ENCODE measurements at places on chromosomes 5 and 9. TPM values are rescaled to one million over a fixed set of nuclear protein-coding genes. Genes with fewer than 3 reads are reported as not detected.

Gene SLC28A3
- total RNA-seq = not detected

GRCh38 chr5:82754759-82755158, 322.4 kb downstream of the TMEM167A start:
- no peaks in the 10 kb centered on the region for H3K27me3 ChIP-seq
- no peaks in the 10 kb centered on the region for H3K4me1 ChIP-seq
- no peak overlapping the region for H3K4me3 ChIP-seq
- no peak for DNase-seq

Gene RANBP17
- total RNA-seq = 0.96 TPM

GRCh38 chr9:89991204-89991790, 386.5 kb downstream of the GADD45G start:
- H3K27ac ChIP-seq = no peak overlapping the region
- H3K27me3 ChIP-seq = no peaks in the 10 kb centered on the region
- H3K4me1 ChIP-seq = no peaks in the 10 kb centered on the region

Gene BASP1
- 69.1 TPM for total RNA-seq

Gene OR2V1
- total RNA-seq = not detected

DNA sequence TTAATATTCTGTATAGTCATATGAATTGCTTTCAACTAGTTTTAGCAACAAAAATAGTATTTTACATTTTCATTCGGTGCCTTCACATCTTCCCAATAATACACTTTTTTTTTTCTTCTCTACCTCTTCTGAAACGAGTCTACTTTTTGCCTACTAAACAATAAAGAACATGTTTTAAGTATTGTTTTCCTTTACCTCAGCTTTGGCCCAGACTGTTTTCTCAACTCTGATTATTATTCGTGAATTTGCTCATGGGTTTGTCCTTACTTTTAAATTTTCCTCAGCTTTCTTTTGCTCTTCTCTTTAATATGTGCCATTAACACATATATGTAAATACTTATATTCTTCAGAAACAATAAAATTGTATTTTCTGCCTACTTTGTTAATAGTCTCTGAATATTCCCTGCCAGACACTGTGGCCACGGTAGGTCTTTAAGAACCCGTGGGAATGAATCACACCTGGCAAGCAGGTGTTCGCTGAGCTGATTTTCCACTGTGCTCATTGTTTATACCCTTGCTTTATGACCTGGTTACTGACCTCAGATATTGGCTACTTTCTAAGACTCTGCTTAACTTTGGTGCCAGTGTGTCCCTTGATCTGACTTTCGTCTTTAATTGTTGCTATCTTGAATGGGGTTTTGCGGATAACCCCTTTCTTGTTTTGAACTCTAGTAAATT, 49.1 kb downstream of the FAM170A start:
- no peak for DNase-seq
- H3K27me3 ChIP-seq = no peaks in the 10 kb centered on the region

Gene ORM2
- total RNA-seq = 0.64 TPM

DNA sequence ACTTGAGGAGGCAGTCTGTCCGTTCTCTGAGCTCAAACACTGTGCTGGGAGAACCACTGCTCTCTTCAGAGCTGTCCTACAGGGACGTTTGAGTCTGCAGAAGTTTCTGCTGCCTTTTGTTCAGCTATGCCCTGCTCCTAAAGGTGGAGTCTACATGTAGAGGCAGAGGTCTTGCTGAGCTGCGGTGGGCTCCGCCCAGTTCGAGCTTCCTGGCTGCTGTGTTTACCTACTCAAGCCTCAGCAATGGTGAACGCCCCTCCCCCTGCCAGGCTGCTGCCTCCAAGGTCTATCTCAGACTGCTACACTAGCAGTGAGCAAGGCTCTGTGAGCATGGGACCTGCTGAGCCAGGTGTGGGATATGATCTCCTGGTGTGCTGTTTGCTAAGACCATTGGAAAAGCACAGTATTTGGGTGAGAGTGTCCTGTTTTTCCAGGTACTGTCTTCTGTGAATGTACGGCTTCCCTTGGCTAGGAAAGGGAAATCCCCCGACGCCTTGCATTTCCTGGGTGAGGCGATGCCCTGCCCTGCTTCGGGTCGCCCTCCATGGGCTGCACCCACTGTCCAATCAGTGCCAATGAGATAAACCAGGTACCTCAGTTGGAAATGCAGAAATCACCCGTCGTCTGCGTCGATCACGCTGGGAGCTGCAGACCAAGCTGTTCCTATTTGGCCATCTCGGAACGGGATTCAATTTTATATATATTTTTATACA, 58.5 kb downstream of the CNTRL start:
- H3K4me1 ChIP-seq = no peaks in the 10 kb centered on the region
- DNase-seq = peak; percentile 65

Gene TEK
- 31.8 TPM for total RNA-seq

GRCh38 chr9:91273853-91274552, 87.7 kb downstream of the AUH start:
- no peaks in the 10 kb centered on the region for H3K27me3 ChIP-seq
- H3K27ac ChIP-seq = no peak overlapping the region
- H3K4me3 ChIP-seq = no peak overlapping the region
- DNase-seq = no peak
- H3K4me1 ChIP-seq = no peaks in the 10 kb centered on the region

GRCh38 chr9:91732187-91733005, 217.6 kb downstream of the ROR2 start:
- no peak overlapping the region for H3K4me3 ChIP-seq
- H3K27me3 ChIP-seq = no peaks in the 10 kb centered on the region
- no peak overlapping the region for H3K27ac ChIP-seq

Gene ANKRD34B
- total RNA-seq = not detected

Gene LCN12
- not detected for total RNA-seq

Gene CNTFR
- total RNA-seq = 4.7 TPM

DNA sequence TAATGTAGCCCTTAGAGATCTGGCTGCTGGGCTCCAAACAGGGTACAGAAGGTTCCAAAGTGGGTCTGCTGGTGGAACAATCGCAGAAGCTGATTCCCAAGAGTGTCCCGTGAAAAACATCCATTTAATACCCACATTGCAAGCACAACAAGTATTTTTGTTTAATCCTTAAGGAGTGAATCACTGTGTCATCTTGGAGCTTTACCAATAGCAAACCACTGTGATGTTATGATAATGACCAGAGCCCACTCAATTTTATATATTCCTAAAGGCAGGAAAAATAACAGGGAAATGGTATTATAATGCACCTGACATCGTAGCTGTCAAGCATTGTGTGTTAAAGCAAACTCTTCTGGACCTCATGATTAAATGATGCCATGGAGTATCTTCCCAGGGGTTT, 291.9 kb downstream of the FBXL7 start:
- H3K4me1 ChIP-seq = no peaks in the 10 kb centered on the region
- no peak for DNase-seq
- no peaks in the 10 kb centered on the region for H3K27me3 ChIP-seq
- no peaks in the 10 kb centered on the region for H3K36me3 ChIP-seq
- no peak overlapping the region for H3K27ac ChIP-seq

DNA sequence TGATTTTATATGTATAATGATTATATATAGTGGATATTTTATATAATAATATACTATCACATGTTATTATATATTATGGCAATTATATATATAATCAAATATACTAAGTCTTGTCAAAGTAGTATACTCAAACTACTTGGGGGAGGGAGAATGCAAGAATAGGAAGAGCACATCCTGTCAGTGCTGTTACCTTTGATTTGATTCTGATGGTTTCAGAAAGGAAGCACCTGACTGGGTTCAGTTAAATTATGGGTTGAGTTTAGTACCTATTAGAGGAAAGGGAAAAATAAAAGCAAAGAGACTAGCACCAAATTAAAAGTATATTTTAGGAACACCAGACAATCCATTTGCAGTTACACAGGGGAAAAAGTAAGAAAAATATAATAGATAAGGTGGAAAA, 107.6 kb downstream of the GRIA1 start:
- DNase-seq = no peak
- H3K4me1 ChIP-seq = no peaks in the 10 kb centered on the region
- no peak overlapping the region for H3K27ac ChIP-seq
- H3K36me3 ChIP-seq = no peaks in the 10 kb centered on the region
- no peaks in the 10 kb centered on the region for H3K27me3 ChIP-seq
- no peak overlapping the region for H3K4me3 ChIP-seq

DNA sequence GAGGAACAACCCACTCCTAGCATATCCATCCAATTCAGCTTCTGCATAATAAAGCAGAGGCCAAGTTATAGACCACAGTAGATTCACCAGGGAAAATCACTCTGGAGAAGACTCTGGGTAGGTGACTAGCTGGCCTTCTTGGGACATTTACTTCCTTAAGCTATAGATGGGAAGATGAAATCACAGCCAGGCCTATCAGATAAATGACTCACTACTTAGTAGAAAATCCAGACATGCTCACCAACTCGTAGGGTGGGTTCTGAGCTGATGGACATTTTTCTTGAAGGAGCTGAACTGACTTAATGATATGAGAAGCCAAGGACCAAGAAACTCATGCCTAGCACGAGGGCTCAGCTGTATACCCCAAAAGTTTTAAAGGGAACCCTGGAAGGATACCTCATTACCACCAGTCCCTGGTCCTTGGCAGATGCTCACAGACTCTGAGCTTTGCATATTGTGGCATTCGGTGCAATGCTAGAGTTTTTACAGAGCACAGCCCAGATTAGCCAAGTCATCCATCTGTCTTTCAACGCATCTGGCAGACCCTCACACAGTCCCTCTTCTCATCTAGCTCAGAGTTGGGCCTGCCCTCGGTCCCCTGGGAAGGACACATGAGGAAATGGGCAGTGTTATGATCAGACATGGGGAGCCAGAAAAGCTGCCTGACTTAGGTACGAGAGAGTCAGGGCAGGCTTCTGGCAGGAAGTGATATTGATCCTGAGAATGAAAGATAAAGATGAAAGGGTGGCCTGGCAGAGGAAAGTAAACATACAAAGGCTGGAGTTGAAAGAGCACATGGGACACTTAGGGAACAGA, 15.0 kb downstream of the ACSL6 start:
- no peak overlapping the region for H3K27ac ChIP-seq
- H3K4me1 ChIP-seq = no peaks in the 10 kb centered on the region
- DNase-seq = no peak
- H3K27me3 ChIP-seq = no peaks in the 10 kb centered on the region
- H3K36me3 ChIP-seq = no peaks in the 10 kb centered on the region
- H3K4me3 ChIP-seq = no peak overlapping the region

DNA sequence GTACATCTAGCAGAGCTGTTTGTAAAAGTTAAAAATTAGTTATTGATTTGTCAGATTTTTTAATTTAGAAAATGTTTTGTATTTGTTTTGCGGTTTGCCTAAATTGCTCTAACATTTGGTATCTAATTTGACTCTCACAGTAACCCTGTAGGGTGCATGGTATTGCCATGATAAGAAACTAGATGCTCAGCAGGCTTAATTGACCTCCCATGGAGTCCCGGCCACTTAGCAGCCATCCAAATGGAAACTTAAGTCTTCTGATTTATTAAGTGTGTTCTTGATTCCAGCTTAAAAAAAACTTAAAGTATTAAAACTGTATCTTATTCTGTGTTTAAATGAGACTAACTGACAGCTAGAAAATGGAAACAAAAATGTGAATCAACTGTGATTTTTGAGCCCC, 54.5 kb downstream of the CAST start:
- no peaks in the 10 kb centered on the region for H3K4me1 ChIP-seq
- H3K36me3 ChIP-seq = no peaks in the 10 kb centered on the region
- DNase-seq = no peak
- H3K4me3 ChIP-seq = no peak overlapping the region

Gene PARP8
- 5.6 TPM for total RNA-seq

- no peaks in the 10 kb centered on the region for H3K27me3 ChIP-seq
- H3K4me1 ChIP-seq = peaks cover 10% of the 10 kb centered on the region
- DNase-seq = no peak
- H3K36me3 ChIP-seq = no peaks in the 10 kb centered on the region
- H3K4me3 ChIP-seq = no peak overlapping the region
- peak overlapping the region; percentile 52 for H3K27ac ChIP-seq
Observed at GRCh38 chr5:89930591-89931392, 478.8 kb downstream of the CETN3 start.

GRCh38 chr5:150553402-150553801, 45.5 kb downstream of the NDST1 start:
- H3K27me3 ChIP-seq = no peaks in the 10 kb centered on the region
- H3K27ac ChIP-seq = peak overlapping the region; percentile 7
- H3K4me1 ChIP-seq = peaks cover 4% of the 10 kb centered on the region
- peaks cover 64% of the 10 kb centered on the region for H3K36me3 ChIP-seq
- H3K4me3 ChIP-seq = no peak overlapping the region

DNA sequence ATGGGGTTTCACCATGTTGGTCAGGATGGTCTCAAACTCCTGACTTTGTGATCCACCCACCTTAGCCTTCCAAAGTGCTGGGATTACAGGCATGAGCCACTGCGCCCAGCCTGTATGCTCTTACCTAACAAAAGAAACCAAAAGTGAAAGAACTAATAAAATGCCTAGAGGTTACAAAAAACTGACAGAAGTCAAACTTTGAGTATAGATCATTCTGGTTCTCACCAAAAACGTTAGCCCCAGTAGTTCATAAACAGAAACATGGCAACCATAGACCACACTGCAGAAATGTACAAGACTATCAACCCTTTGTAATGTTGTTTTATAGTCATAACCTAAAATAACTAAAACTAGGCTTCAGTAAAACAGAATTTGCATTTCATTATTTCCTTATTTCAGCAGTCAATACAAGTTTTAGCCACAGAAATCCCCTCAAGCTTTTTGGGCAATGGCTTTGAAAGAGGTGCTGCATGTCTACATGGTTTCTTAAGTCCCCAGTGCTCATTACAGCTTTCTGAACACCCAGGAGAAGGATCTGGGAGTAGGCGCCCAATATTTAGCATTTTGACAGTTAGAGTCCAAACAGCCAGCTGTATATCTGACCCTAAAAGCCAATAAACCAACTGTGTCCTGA, 72.5 kb downstream of the EPB41L4A start:
- no peaks in the 10 kb centered on the region for H3K36me3 ChIP-seq
- H3K4me1 ChIP-seq = peaks cover 5% of the 10 kb centered on the region
- H3K27ac ChIP-seq = no peak overlapping the region
- no peak overlapping the region for H3K4me3 ChIP-seq
- no peaks in the 10 kb centered on the region for H3K27me3 ChIP-seq

Gene GALNT12
- 0.53 TPM for total RNA-seq

DNA sequence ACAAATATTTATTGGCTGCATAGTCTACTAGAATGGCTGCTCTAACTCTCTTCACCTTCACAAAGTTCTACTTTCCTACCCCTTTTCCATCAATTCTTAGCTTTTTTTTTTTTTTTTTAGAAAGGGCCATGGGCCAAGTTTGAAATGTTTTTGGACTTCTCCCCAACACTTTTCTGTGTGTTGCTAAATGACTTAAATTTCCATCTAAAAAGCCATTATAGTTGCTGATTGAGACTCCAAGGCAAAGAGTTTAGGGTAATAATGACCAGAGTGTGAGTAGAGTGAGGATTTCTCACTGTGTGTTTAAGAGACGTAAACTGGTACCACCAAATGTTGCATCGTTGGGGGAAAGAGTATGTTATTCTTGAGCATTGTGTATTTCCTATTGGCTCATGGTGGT, 24.4 kb downstream of the TNC start:
- H3K4me3 ChIP-seq = no peak overlapping the region
- DNase-seq = no peak
- H3K4me1 ChIP-seq = peaks cover 4% of the 10 kb centered on the region
- H3K36me3 ChIP-seq = no peaks in the 10 kb centered on the region

GRCh38 chr9:23582836-23583235, 243.2 kb downstream of the ELAVL2 start:
- H3K4me3 ChIP-seq = no peak overlapping the region
- H3K27me3 ChIP-seq = no peaks in the 10 kb centered on the region
- no peak for DNase-seq
- no peaks in the 10 kb centered on the region for H3K36me3 ChIP-seq
- H3K4me1 ChIP-seq = no peaks in the 10 kb centered on the region

- H3K36me3 ChIP-seq = no peaks in the 10 kb centered on the region
- no peak for DNase-seq
- no peaks in the 10 kb centered on the region for H3K4me1 ChIP-seq
Observed at GRCh38 chr9:119365291-119366027, 3.8 kb downstream of the BRINP1 start.
